Left renal cortex interstitium (tissue), 4 donors: ENCODE measurements at places on chromosomes 3 and 15.

DNA sequence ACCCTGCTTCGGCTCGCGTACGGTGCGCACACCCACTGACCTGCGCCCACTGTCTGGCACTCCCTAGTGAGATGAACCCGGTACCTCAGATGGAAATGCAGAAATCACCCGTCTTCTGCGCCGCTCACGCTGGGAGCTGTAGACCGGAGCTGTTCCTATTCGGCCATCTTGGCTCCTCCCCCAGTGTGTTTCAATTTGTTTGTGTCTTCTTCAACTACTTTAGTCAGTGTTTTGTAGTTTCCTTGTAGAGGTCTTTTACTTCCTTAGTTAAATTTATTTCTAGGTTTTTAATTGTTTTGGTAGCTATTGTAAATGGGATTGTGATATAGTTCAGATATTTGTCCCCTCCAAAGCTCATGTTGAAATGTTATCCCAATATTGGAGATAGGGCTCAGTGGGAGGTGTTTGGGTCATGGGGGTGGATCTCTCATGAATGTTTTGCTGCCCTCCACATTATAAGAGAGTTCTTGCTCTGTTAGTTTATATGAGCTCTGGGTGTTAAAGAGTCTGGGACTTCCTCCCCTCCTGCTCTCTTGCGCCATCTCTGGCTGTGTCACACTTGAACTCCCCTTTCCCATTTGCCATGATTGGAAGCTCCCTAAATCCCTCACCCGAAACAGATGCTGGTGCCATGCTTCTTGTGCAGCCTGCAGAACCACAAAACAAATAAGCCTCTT, 304.4 kb downstream of the DOCK3 start:
- no peak for DNase-seq

- no peak for DNase-seq
These were observed 203.5 kb downstream of the RSRC1 start for GRCh38 chr3:158313338-158313927.

DNA sequence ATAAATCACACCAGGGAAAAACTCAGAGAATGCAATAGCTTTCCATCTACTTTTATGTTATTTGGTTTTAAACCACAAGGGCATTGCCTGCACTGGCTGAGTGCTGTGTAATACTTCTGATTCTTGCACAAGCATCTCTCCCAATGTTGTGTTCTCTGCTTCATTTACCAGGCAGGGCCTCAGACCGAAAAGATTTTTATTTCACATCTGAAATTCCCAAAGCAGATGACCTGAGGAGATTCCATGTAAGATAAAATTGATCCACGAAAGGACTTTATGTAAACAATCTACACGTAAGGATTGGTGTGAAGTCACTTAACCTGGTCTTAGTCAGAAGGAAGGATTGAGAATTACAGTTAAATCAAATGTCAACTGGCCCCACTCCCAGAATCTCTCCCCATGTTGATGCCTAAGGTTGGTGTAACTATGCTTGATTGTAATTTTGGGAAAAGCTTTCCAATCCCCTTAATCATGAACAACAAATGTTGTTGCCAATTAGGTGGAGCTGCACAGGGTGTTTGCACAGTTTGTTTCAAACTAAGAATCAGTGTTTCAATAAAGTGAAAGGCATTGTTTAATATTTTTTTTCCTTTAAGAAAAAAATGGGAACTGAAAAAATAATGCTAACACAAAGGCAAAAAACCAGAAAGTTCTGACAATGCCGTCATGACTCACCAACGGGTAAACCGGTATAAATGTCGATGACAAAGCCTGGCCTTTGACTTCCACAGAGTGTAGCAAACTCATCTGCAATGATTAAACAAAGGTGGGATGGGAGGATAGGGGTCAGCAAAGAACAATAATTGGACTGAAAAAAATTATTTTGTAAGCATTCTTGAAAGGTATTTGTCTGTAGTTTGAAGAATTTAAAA, 128.6 kb downstream of the DUT start:
- DNase-seq = no peak

- DNase-seq = no peak
These were observed 168.4 kb upstream of the BCL6 start for GRCh38 chr3:187913617-187914033.

GRCh38 chr3:132570016-132570415, 27.1 kb upstream of the ACKR4 start:
- DNase-seq = no peak

DNA sequence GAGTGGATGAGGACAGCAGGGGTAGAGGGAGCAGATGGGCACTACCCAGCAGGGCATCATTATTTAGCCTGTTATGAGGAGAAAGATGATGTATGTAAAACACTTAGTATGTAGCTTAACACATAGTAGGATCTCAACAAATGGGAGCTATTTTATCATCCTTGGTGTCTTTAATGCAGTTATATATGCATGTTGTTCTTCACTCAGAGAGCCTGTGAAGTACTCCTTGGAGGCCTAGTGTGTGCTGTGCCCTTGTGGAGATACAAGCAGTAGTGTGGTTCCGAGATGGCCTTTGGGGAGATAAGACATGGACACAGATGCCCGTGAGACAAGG, 124.2 kb downstream of the LIPC start:
- DNase-seq = no peak

GRCh38 chr3:115512565-115513415, 110.5 kb upstream of the GAP43 start:
- peak; percentile 54 for DNase-seq

DNA sequence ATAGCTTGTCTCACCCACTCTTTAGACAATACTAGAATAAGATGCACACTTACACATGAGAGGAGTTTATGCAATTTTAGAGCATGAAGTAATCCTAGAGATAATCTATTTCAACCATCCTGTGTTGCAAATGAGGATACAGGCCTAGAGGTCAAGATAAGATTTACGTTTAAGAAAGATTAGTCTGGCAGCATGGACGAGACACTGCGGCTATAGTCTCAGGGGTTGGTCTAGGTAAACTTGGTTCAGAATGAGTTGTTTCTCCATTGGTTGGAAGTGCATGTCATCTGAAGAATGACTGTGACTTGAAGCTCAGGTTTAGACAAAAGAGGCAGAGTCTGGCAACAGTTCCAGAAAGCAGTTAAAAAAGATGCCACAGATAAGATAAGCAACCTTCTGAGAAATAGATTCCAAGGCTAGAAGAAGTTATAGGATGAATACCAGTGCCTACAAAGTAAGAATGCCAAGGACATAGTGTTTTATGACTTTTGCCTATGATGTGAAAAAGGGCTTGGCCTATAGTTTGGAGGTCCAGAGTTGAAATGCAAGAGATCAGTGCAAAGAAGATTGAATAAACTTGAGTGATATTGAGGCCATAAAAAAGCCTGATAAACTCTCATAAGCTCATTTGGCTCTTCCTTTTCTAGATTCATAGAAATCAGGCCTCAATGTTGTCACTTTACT, 631.0 kb downstream of the SQOR start:
- DNase-seq = no peak

DNA sequence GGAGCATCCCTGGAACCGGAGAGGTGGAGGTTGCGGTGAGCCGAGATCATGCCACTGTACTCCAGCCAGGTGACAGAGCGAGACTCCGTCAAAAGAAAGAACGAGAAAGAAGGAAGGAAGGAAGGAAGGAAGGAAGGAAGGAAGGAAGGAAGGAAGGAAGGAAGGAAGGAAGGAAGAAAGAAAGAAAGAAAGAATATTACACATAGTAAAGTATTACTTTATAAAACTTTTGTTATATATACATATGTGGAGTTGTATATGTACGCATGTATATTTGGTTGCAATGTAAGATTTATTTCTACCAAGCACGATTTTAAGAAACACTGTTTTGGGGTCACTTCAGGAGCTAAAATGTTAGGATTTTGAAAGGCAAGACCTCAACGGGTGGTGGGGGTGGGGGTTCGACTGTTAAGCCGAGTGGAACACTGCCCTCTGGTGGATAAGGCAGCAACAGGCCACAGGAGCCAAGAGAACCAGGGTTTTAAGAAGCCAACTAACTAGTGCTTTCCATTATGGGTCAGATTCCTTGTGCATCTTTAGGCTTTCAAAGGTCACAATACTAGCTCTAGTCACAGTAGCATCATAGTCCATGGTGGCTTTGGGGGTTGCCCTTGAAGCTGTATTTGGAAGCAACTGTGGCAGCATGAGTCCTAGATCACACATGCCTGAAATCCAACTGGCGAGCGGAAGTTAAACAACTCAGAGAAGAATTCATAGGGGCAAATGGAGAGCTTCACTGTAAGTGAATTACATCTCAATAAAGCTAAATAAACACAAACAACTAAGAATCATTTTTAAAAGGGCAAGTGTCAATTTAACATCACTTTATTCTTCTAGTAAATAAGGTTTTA, 22.5 kb downstream of the GLB1 start:
- DNase-seq = peak; percentile 19

GRCh38 chr15:46251903-46252302, 617.1 kb downstream of the SQOR start:
- no peak for DNase-seq

DNA sequence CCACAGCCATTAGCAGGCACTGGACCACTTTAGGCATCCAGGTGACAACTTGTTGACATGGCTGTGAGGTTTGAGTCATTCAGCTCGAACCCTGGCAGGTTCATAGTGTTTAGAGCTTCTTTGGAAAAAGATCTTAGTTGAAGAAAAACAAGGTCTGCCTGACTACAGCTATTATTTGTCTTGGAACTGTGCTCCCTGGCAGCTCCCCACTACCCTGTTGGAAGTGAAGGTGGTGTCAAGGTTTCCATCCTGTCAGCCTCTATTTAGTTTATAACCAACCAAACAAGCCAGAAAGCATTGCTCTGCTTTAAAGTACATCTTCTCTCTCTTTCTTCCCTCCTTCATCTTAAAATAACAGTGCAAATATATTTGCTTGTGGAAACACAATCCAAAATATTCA, 56.8 kb downstream of the KAT2B start:
- no peak for DNase-seq

- no peak for DNase-seq
These were observed 4.0 kb downstream of the PDHB start for GRCh38 chr3:58429657-58430056.

GRCh38 chr15:94366781-94367180, 135.4 kb downstream of the MCTP2 start:
- no peak for DNase-seq

DNA sequence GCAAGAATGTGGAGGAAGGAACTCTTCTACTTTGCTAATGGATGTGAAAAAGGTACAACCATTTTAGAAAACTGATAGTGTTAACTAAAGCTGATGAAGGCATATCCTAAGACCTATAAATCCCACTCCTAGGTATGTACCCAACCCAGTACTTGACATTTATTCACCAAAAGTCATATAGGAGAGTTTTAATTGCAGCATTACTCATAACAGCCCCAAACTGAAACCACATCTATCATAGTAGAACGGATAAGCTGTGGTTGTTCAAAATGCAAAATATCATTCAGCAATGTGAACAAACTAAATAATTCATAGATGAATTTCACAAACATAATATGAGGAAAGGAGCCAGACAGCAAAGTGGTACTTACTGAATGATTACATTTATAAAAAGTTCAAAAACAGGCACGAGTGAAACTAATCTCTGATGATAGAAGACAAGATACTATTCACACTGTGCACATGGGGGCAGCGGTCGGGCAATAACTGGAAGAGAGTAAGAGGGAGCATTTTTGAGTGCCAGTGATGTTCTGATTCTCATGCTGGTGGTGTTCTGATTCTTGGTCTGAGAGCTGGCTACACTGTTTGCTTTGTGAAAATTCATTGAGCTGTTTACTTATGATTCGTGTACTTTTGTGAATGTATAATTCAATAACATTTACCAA, 34.3 kb downstream of the GOLIM4 start:
- no peak for DNase-seq

DNA sequence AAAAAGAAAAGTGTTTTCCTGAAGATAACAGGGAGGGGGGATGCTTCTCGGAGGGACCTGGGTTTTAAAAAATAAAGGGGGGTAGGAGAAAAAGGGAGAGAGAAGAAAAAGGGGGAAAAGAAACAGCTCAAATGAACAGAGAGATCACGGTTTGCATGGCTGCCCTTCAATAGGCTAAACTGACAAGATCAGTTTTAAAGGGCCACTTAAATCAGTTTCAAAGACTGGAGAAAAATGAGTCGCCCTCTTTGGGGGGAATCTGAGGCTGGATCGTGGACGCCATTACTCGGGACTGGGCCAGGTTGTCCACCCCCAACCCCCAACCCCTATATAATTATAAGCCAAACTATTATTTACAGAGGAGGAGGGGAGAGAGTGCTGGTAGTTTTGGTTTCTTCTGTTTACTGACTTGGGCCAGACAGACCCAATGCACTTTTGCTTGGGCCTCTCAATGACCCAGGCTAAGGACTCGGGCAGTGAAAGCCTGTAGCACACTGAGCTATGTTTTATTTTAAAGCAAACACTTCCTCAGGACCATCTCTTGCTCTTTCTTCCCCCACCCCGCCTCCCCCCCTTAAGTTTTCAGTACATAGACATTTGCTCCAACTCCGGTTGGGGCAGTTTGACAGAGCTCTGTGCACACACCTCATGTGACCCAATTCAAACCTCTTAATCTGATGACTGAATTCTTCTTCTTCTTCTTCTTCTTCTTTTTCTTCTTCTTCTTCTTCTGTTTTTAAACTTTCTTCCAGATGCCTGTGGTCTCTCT, 6.3 kb downstream of the NR2F2 start:
- DNase-seq = no peak

DNA sequence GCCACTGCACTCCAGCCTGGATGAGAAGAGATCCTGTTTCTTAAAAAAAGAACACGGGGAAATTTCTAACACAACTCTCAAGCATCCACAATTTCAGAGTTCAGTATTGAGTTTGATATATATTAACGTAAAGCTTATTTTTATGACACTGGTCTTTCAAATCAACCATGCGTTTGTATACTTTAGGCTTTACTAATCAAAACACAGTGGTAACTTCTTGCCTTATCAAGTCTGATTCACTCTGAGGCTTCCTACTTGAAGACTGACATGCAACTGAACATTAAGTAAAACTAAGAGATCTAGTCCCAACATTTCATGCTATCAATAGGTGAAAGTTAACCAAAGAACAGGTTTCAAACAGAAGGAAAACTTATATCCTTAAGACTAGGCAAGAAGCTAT, 46.7 kb downstream of the PRTG start:
- DNase-seq = no peak

DNA sequence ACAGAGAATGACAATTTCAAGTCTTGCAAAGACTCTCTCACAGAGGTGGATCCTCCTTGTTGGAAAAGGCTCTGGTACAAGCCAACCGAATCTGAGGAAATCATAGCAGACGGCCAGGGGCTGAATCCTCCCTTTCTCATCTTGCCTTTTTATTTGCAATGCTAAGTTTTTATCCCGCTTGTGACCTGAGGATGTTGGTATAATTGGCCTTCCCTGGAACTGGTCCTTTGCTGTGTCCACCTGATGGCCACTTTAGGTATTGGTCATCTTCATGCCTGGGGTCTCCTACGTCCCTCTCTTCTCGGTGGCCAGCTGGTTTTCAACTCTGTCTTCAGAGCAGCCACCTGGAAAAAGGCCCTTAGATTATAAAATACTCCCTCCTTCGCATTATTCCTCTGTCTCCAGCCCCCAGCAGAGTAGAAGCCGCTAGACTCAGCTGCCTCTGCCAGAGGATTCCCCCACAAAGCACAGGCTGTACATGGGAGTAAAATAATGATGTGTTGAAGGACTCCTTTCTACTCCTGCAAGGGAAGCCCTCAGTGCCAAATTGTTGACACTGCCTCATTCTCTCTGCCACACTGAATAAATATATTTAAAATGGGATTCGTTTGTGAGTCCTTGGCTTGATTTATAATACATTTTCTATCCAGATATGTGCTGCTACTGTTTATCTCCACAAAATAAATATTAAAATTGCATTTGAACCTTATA, 208.9 kb upstream of the CFAP20DC start:
- no peak for DNase-seq
